ENCODE measurements at places on chromosomes 3 and 15.

GRCh38 chr3:144032531-144033239 is 61.1 kb downstream of the DIPK2A start:
- no peak for DNase-seq

- no peak for DNase-seq
These were observed 701.4 kb upstream of the LMCD1 start for GRCh38 chr3:7800006-7800780.

DNA sequence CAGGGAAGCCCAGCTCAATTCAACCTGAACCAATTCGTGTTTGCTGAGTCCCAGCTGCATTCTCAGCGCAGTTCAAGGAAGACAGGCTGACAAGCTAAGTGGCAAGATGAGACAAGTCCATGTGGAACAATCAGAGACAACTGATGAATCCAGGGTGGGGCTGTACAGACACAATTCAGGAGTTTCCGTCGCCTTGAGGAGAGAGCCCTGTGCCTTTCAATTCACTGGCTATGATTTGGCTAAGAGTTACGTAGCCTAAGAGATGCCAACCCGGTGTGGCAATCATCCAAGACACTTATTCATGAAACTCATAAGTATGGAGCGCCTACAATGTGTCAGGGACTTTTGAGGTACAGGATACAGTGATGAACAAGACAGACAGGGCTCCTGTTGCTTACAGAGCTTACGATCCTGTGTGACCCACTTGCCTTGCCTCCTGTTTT is 15.5 kb upstream of the ZBED2 start:
- DNase-seq: no peak

GRCh38 chr3:187084126-187084525 is 55.2 kb downstream of the RPL39L start:
- no peak for DNase-seq

DNA sequence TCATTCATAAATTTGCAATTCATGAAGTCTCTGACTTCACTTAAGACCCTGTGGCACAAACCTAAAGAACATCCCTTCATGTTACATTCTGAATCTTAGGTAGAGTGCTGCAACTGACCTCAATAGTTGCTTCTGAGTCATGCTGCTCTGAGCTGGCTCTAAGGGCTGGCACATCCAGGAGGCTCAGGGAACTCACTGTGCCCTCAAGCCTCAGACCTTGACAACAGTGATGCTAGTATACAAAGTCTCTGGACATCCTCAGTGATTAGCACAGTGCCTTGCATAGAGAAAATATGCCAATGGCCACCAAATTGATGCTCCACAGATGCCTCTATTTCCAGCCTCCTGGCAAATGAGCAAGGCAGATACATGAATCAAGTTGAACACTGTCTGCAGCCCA is 740.9 kb upstream of the LMCD1 start:
- no peak for DNase-seq

Measured in T-helper 17 cell (primary cell).